CD4-positive, CD25-positive, alpha-beta regulatory T cell (primary cell): ENCODE measurements at places on chromosomes 2 and 18. TPM values are rescaled to one million over a fixed set of nuclear protein-coding genes. Genes with fewer than 3 reads are reported as not detected.

- no peak overlapping the region for H3K27ac ChIP-seq
- no peak overlapping the region for H3K4me3 ChIP-seq
- H3K4me1 ChIP-seq = no peaks in the 10 kb centered on the region
- peaks cover 2% of the 10 kb centered on the region for H3K27me3 ChIP-seq
- no peak for DNase-seq
Observed at GRCh38 chr2:100206731-100207255, 64.4 kb upstream of the AFF3 start.

DNA sequence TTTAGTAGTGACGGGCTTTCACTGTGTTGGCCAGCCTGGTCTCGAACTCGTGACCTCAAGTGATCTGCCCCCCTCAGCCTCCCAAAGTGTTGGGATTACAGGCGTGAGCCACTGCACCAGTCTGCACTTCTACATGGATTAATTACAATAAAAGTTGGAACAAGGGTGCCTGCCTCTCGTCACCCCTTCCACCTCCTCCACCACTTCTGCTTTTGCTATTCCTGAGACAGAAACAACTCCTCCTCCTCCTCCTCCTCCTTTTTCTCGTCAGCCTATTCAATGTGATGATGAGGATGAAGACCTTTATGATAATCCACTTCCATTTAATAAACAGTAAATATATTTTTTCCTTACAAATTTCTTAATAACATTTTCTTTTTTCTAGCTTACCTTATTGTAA is 35.2 kb downstream of the SRBD1 start:
- H3K27ac ChIP-seq = no peak overlapping the region
- no peaks in the 10 kb centered on the region for H3K27me3 ChIP-seq
- no peak overlapping the region for H3K4me3 ChIP-seq
- peaks cover 6% of the 10 kb centered on the region for H3K36me3 ChIP-seq
- H3K4me1 ChIP-seq = no peaks in the 10 kb centered on the region

GRCh38 chr2:114534116-114535084 is 92.0 kb downstream of the DPP10 start:
- no peak overlapping the region for H3K4me3 ChIP-seq
- H3K27ac ChIP-seq = no peak overlapping the region
- H3K4me1 ChIP-seq = no peaks in the 10 kb centered on the region
- no peaks in the 10 kb centered on the region for H3K27me3 ChIP-seq
- H3K36me3 ChIP-seq = no peaks in the 10 kb centered on the region
- no peak for DNase-seq

Gene BOK
- total RNA-seq = not detected
